ENCODE measurements at places on chromosomes 3 and 15. TPM values are rescaled to one million over a fixed set of nuclear protein-coding genes. Genes with fewer than 3 reads are reported as not detected.

The LINGO1 gene
- not detected for total RNA-seq

GRCh38 chr3:103048068-103048722, 613.4 kb downstream of the ZPLD1 start:
- DNase-seq: no peak
- no peaks in the 10 kb centered on the region for H3K27me3 ChIP-seq
- no peaks in the 10 kb centered on the region for H3K36me3 ChIP-seq
- no peak overlapping the region for H3K27ac ChIP-seq
- no peak overlapping the region for H3K4me3 ChIP-seq

The HTR3E gene
- not detected for total RNA-seq

The MAP1A gene
- 0.35 TPM for total RNA-seq

The CHSY1 gene
- total RNA-seq: 11.1 TPM

DNA sequence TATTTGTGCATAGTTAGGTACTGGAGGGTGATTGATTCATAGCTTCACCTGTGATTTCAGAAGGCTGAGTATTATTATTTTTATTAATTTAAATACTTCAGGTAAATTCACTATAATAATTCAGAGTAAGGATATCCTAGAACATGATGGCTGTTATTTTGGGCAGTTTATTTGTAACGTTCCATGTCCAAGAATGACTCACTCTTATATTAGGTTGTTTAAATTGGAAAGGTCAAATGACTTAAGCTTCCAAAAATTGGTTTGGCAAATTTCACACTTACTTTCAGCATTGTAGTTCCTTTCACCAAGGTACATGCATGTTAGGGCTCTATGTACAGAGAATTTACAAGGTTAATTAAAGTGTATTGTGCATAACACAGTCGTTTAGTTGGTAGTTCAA, 120.2 kb downstream of the EPHA3 start:
- no peaks in the 10 kb centered on the region for H3K36me3 ChIP-seq
- no peak for DNase-seq
- H3K27me3 ChIP-seq: no peaks in the 10 kb centered on the region
- no peak overlapping the region for H3K4me3 ChIP-seq
- no peaks in the 10 kb centered on the region for H3K4me1 ChIP-seq

DNA sequence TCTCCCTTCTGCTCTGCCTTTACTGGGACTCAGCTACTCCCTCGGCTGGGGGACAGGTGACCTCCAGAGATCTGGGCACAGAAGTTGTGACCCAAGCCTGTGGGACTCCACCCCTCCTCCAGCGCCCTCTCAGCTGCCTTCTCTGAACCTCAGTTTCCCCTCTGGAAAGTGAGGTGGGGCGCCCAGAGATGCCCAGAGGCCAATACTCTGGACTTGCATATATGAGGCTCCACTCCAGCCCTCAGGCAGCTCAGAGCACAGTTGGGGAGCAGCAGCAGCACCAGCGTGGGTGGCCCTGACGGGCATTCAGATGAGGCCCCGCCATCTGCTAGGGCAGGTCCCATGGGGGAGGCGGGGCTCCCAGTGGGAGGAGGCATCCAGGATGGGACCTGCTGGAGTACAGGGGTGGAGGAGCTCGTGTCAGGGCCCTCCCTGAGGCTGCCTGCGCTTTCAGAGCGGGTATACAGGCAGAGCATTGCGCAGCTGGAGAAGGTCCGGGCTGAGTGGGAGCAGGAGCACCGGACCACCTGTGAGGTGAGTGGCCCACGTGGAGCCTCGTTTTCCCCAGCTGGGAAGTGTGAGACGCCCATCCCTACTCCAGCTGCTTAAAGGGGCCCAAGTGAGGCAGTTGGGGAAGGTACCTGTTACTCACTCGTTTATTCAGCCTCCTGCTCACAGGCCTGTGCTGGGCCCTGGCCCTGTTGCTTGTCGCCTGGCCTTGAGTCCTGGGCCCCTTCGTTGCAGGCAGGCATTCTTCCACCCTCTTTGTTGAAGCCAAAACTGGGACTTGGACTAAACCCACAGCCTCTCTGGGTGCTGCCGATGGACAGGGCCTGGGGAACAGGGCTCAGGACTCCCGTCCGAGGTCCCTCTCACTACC, 35.4 kb downstream of the PSTPIP1 start:
- H3K27me3 ChIP-seq: no peaks in the 10 kb centered on the region
- no peak overlapping the region for H3K4me3 ChIP-seq
- peaks cover 59% of the 10 kb centered on the region for H3K36me3 ChIP-seq
- no peaks in the 10 kb centered on the region for H3K4me1 ChIP-seq
- DNase-seq: no peak

DNA sequence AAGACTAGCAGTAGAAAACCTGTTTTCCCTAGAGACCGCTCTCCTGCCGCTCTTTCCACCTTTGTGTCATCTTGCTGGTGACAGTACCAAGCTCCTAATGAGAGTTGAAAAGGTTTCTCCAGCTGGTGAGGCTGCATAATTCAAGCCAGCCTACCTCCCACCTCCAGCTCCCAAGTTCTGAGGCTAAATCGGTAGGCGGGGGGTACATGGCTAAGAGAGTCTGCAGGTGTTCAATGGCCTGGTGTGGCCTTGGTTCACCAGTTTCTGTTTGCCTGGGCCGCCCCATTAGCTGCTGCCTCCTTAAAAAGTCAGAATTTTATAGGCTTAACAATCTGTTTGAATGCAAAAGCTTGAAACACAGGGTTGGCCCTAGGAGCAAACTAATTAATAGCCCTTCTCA, 262.8 kb downstream of the SLCO3A1 start:
- no peak overlapping the region for H3K27ac ChIP-seq
- H3K4me3 ChIP-seq: no peak overlapping the region
- H3K27me3 ChIP-seq: no peaks in the 10 kb centered on the region

The DPPA4 gene
- not detected for total RNA-seq

GRCh38 chr3:160312014-160312624, 86.9 kb downstream of the C3orf80 start:
- no peaks in the 10 kb centered on the region for H3K27me3 ChIP-seq
- no peak for DNase-seq
- no peaks in the 10 kb centered on the region for H3K36me3 ChIP-seq
- no peak overlapping the region for H3K27ac ChIP-seq
- no peak overlapping the region for H3K4me3 ChIP-seq

The PLA2G4E gene
- total RNA-seq: not detected

The GREM1 gene
- not detected for total RNA-seq

DNA sequence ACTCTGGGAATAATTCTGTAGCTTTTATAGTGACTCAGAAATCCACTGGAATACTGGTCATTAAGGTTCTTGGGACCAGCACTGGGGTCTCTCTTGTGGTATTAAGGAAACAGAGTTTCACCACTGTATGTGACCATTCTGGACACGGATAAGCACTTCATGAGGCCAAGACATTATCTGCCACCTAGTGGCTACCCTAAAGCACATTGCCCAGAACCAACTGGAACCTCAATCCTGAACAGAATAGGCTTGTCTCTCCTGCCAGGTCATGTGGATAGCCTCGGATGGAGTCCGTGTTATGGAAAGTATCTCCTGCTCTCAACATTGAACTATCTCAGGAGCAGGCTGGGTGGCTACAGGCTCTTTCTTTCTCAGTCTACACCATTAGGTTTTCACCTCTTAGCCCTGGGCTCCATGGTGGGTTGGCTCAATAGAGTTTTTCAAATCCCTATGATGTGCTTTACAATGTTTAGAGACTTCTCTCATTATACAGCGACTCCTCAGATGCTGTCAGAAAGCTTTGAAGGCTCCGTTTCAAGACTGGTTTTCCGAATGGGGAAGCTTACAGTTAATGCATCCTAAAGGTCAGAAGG, 167.6 kb upstream of the ST8SIA2 start:
- H3K36me3 ChIP-seq: no peaks in the 10 kb centered on the region
- H3K27ac ChIP-seq: no peak overlapping the region
- no peak overlapping the region for H3K4me3 ChIP-seq
- H3K4me1 ChIP-seq: no peaks in the 10 kb centered on the region

The CCR9 gene
- 4.5 TPM for total RNA-seq

The THRB gene
- not detected for total RNA-seq

DNA sequence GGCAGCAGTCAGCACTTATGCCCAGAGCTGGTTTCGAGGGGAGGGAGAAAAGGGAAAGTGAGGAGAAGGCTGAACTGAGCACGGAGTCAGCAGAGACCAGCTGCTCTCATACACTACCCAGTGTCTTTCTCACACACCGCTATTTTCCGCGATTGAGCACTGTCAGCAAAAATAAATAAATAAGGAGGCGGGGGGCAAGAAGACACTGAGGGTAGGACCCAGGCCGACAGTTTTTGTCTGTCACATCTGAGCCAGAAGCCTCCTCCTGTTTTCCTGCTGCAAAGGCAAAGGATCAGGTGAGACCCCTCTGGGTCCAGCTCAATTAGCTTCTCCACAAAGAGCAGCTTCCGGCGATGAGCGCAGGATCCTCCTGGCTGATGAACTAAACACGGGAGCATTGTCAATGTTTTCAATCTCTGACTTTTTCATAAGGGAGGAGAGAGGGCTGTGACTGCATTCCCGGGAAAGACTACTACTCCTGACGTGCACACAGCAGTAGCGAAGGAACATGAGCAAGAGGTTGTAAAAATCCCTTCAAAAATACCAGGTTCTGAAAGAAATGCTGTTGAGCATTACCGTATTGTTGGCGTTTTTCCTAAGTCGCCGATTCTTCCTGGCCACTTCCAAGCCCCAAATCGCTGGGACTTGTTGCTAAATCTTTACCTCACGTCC, 1.3 kb downstream of the FRMD5 start:
- no peak overlapping the region for H3K27ac ChIP-seq
- no peaks in the 10 kb centered on the region for H3K36me3 ChIP-seq
- no peak for DNase-seq
- peaks cover 37% of the 10 kb centered on the region for H3K27me3 ChIP-seq
- H3K4me1 ChIP-seq: peaks cover 16% of the 10 kb centered on the region

DNA sequence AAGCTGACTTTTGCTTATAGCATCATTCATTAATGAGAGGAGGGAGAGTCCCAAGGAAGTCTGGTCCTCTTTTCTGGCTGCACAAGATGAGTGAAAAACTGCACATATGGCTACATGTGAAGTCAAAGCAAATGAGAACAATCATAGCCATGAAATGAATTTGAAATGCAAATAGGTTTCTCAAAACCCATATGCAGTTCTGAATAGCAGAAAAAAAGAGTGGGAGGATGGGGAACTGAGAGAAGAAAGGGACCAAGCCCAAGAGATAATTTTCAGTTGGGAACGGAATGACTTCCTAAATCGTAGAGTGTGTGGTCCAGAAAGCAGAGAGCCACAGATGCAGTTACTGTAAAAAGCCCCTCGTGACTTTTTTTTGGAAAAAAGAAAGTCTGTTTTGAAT, 66.3 kb downstream of the GTPBP8 start:
- H3K4me3 ChIP-seq: no peak overlapping the region
- no peaks in the 10 kb centered on the region for H3K36me3 ChIP-seq
- no peak for DNase-seq
- no peaks in the 10 kb centered on the region for H3K27me3 ChIP-seq
- H3K4me1 ChIP-seq: no peaks in the 10 kb centered on the region

DNA sequence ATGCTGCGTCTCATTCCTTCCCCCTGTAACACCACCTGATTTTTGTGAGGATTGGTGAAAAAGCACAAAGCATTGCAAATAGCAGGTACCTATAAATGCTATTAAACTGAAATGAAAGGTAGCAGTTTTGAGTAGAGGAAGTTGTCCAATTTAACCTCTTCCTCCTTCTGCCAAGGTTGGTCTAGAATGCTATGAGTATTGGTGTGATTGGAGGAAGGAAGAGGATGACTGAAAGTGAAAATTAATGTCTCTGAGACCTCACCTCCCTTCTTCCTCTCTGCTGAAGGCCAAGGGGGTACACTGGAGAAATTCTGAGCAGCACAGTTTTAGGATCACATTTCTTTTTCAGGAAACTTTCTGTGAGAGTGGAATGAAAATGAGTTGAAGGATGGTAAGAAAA, 94.4 kb downstream of the DTWD1 start:
- no peak for DNase-seq
- no peak overlapping the region for H3K4me3 ChIP-seq
- no peaks in the 10 kb centered on the region for H3K36me3 ChIP-seq
- H3K27ac ChIP-seq: no peak overlapping the region
- H3K27me3 ChIP-seq: peaks cover 4% of the 10 kb centered on the region

The MASP1 gene
- not detected for total RNA-seq

- H3K4me3 ChIP-seq: no peak overlapping the region
- DNase-seq: no peak
- peaks cover 15% of the 10 kb centered on the region for H3K27me3 ChIP-seq
- no peaks in the 10 kb centered on the region for H3K4me1 ChIP-seq
- H3K27ac ChIP-seq: no peak overlapping the region
Measured at GRCh38 chr3:62378311-62378789, 5.0 kb upstream of the FEZF2 start.

- no peaks in the 10 kb centered on the region for H3K4me1 ChIP-seq
- peaks cover 23% of the 10 kb centered on the region for H3K36me3 ChIP-seq
- DNase-seq: no peak
Measured at GRCh38 chr15:75929799-75930565, 26.3 kb downstream of the FBXO22 start.

DNA sequence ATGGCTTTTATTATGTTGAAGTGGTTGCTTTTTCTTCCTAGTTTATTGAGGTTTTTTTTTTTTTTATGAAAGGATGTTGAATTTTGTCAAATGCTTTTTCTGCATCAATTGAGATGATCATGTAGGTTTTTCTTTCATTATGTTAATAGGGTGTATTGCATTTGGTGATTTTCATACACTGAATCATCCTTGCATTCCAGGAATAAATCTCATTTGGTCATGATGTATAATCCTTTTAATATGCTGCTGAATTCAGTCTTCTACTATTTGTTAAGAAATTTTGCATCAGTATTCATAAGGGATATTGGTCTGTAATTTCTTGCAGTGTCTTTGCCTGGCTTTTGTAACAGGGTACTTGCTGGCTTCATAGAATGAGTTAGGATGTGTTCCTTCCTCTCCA, 11.5 kb upstream of the CLRN1 start:
- H3K4me3 ChIP-seq: no peak overlapping the region
- no peak overlapping the region for H3K27ac ChIP-seq
- H3K27me3 ChIP-seq: no peaks in the 10 kb centered on the region

DNA sequence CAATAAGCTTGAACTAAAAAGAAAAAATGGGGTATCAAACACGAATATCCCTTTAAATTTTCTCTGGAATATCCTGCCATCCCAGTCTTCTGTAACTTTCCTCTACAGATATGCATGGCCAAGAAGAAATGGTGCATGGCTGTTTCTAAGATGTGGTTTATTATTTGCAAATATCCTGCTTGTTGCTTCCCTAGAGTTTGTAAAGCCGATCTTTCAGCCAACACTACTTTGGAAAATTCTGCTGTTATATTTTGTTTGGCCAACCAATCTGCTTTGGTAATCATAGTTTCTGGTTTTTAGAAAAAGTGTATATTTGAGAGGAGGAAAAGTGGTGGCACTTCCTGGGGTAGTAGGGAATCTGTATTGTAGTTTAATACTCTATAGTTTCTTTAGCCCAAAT, 13.9 kb downstream of the PHLDB2 start:
- H3K27me3 ChIP-seq: no peaks in the 10 kb centered on the region
- H3K4me3 ChIP-seq: no peak overlapping the region
- DNase-seq: no peak
- no peak overlapping the region for H3K27ac ChIP-seq
- no peaks in the 10 kb centered on the region for H3K4me1 ChIP-seq

The SLC12A1 gene
- not detected for total RNA-seq

The CCR3 gene
- 0.29 TPM for total RNA-seq

The SAMD7 gene
- total RNA-seq: not detected

- H3K27me3 ChIP-seq: no peaks in the 10 kb centered on the region
- no peak overlapping the region for H3K4me3 ChIP-seq
- H3K27ac ChIP-seq: no peak overlapping the region
Measured at GRCh38 chr3:186035277-186035676, 73.6 kb downstream of the ETV5 start.
